ENCODE measurements at places on chromosomes 7 and 10. TPM values are rescaled to one million over a fixed set of nuclear protein-coding genes. Genes with fewer than 3 reads are reported as not detected.

- DNase-seq: no peak
These were observed 9.9 kb downstream of the AIFM2 start for GRCh38 chr10:70122742-70123141.

GRCh38 chr7:52862321-52862720 lies 173.1 kb upstream of the POM121L12 start:
- no peak for DNase-seq

DNA sequence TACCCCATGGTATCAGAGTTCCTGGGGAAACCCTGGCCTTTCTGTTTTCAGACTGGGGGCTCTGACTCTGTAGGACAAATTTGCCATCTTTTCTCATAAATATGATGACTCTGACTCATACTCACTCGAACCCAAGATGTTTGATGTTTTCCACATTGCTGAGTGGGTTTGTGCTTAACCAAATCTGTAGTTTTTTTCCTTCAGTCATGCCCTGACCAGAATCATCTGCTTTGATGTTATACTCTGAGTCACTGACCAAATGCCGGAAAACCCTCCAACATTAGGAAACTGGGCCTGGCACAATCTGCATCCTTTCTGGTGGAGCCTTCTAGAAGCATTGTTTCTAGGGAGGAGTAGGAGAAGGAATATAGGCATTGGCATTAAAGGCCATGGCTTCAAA lies 118.7 kb downstream of the C10orf105 start:
- peak; percentile 25 for DNase-seq

- DNase-seq: no peak
These were observed 468.1 kb upstream of the IGFBP3 start for GRCh38 chr7:46389146-46389545.

DNA sequence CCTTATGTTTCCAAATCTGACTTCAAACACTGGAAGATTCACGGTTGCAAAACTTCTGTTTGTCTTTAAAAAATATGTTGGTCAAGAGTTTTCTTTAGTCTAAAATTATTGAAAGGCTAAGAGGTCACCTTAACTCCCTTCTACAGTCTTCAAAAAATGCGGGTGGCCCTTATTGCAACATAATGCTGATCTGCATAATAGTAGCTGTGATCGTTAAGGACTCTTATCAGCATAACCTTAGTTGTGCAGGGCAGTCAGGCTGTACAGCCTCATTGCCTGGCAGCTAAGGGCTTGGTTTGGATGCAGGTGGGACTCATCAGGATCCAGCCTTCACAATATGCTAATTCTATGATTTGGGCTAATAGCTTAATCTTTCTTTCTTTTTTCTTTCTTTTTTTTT lies 15.0 kb downstream of the KIAA1217 start:
- no peak for DNase-seq

- no peak for DNase-seq
These were observed 381.1 kb upstream of the SEMA3D start for GRCh38 chr7:85567983-85568382.

- no peak for DNase-seq
These were observed 113.6 kb downstream of the OAT start for GRCh38 chr10:124305131-124305530.

- DNase-seq: no peak
These were observed 441.3 kb upstream of the MGMT start for GRCh38 chr10:129025787-129026186.

DNA sequence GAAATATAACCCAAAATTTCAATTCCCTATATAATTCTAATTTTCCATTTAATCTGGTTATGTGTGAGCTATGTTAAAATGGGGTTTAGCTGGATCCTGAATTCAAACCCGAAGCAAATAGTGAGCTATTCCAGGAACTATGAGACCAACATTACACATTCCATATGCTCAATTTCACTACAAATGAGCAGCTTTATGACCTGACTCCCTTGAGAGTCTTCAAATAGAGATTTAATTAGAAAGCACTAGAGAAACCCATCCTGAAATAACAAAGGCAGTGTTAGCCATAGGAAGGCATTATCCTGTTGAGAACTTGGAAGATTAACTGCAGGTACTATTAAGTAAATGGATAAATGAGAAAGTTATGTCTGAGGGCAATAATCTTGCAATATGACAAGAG lies 890.0 kb downstream of the GRM8 start:
- DNase-seq: no peak

The PNLIPRP1 gene
- not detected for total RNA-seq

The ANAPC16 gene
- total RNA-seq: 28.1 TPM

Measured in glomerular endothelial cell (primary cell).